ENCODE measurements at places on chromosomes 7 and 10.

DNA sequence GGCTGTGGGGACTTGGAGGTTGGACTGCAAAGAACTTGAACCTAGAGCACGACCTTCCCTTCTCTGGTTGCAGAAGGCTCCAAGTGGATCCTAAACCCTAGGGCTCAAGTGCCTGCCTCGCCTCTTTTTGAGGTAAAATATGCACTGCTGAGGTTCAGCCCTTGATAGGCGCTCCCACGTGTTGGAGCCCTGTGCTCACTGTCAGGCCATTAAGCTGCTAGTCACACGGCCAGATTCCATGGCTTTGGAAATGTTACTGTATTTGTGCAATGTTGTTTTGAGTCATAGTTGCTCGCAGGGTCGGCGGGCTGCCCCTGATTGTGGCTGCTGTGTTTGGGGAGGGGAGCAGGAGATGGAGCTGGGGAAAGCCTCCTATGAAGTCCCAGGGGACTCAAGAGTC, 39.8 kb upstream of the PCBD1 start:
- DNase-seq = no peak

- DNase-seq = no peak
Observed at GRCh38 chr7:102439963-102440795, 6.8 kb downstream of the ORAI2 start.

DNA sequence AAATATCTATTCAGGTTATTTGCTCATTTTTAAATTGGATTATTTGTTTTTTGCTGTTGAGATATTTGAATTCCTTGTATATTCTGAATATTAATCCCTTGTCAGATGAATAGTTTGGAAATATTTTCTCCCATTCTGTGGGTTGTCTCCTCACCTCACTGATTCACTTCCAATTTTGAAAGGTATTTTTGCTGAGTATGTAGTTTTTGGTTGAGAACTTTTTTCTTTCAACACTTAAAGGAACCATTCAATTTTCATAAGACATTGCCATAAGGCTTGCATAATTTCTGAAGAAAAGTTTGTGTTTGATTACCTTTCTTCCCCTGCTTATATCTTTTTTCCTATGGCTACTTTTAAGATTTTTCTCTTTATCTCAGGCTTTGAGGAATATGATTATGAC, 8.9 kb upstream of the SCRN1 start:
- no peak for DNase-seq

- DNase-seq = no peak
Observed at GRCh38 chr7:55193245-55193644, 171.9 kb upstream of the LANCL2 start.

DNA sequence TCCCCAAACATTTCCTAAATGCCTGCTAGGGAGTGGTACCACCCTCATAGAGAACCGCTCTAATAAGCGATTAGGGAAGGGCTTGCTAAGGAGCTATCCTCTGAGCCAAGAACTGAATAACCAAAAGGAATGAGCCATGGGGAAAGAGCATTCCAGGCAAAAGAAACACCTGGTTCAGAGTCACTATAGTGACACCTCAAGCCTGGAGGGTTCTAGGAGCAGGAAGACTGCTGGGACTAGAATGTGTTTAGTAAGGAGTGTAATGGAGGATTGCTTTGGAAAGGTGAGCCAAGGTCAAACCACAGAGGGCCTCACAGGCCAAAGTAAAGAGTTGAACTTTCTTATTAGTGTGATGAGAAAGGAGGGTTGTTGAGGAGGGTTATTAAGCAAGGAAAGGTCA, 38.7 kb upstream of the NRBF2 start:
- DNase-seq = no peak

- no peak for DNase-seq
Observed at GRCh38 chr10:102400076-102400475, 4.6 kb downstream of the NFKB2 start.

- DNase-seq = no peak
Observed at GRCh38 chr10:42476101-42476500, 162.3 kb downstream of the ZNF33B start.

- no peak for DNase-seq
Observed at GRCh38 chr10:118827466-118828155, 72.8 kb upstream of the CACUL1 start.

DNA sequence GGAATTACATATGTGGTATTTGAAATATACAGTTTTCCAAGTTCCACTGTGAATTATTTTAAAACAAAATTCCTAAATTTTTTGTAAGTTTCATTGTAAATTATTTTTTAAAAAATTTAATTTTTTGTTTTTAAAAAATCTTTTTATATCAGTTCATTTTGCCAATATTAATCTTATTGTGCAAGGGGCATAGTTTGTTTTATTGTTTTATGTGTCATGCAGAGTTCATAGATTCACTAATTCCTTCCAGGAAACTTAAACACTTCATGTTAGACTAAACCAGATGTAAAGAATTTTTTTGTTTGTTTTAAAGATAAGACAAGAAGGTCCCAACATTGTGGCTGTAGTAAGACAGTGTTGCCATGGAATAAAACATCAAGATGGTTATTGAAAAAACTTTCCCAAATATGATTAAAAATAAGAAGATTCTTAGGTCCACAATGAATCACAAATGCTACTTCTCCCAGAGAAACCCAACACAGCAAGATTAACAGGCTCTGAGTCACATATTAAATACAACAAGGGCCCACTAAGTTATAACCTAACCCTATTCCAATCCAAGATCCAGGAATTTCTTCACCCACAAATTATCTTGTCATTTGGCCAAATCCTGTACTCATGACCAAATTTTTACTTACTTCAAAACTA, 464.7 kb upstream of the IGFBP3 start:
- no peak for DNase-seq

- no peak for DNase-seq
Observed at GRCh38 chr7:11934796-11935195, 102.8 kb upstream of the THSD7A start.

DNA sequence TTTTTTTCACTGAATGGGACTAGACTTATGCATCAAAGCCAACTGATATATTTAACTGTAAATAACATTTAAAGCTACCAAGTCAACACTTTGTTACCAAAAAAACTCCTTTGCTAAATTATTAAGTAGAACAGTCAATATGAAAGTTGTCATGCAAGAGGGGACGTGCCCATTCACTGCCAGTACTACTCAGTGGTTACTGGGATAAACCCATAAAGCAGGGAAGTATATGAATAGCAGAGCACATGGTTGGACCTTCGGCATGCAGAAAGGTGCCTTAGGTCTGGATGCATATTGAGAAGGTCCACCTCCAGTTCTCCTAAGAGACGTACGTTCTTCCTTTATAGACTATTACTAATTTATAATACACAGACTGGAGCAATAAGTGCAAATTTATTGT, 120.1 kb downstream of the SVOPL start:
- no peak for DNase-seq

DNA sequence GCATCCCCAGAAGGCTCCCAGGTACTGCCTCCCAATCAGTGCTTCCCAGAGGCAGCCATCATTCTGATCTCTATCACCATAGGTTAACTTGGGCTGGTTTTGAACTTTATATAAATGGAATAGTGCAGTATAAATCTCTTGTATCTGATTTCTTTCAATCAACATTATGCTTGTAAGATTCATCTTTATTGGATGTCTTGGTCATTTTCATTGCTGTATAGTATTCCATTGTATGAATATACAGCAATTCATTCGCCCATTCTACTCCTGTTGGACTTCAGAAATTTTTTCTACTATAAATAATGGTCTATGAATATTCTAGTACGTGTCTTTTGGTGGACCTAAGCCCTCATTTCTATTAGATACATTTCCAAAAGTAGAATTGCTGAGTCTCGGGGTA, 16.1 kb upstream of the OGDHL start:
- DNase-seq = no peak

GRCh38 chr7:28732071-28732869, 225.9 kb downstream of the TRIL start:
- DNase-seq = no peak

DNA sequence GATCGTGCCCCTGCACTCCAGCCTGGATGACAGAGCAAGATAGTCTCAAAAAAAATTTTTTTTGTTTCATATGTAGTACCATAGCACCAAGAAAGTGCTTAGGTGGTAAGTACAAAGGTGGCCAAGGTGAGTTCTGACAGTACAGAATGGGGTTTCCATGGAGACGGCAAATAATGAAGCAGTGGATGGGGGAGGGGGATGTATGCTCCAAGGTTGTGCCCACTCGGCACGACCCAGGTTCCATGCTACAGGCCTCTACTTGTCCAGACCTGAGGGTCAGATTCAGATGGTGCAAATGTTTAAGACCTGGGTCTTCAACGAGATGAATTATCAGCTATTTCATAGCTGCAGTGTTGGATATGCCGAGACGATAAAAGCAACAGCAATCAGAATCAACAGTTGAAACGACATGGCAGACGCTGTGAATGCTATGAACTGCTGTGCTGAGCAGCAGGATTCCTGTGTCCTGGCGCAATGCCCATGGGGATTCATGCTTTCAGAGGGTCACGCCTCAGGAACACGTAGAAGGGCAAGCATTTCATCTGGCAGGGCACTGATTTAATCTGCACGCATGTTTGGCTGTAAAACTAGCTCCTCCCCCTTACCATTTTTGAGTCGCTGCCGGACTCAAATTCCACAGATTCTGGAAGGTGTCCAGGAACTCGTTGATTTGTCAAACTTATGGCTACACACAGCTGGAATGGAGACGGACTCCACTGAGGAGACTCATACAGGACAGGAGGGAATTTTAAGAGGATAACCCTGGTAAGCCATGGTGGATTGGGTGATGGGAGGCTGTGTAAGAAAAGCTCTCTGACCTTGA, 256.5 kb downstream of the FRMD4A start:
- DNase-seq = no peak

DNA sequence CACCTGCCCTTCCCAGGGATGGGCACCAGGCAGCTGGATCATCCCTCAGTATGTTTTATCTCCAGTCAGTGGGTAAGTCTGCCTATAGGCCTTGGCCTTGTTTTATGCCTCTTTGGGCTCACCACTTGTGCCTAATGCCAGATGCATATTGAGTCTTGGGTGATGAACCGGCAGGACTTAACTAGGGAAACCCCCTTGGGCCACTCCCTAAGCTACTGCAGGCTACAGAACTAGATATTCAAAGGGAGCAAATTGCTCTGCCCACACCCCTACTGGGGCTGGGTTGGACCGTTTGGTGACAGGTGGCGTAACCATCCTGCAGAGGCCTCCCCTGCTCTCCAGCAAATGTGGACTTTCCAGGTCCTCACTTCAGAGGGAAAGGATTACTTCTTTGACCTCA, 115.7 kb upstream of the GDF10 start:
- DNase-seq = no peak

GRCh38 chr7:138608275-138608674, 92.9 kb downstream of the SVOPL start:
- DNase-seq = no peak
